ENCODE measurements at places on chromosomes 3 and 15.

GRCh38 chr3:24828011-24828410 is 333.4 kb upstream of the THRB start:
- DNase-seq: no peak

- no peak for DNase-seq
Measured at GRCh38 chr15:78449220-78449999, 11.4 kb downstream of the IREB2 start.

GRCh38 chr3:148964809-148965208 is 26.5 kb upstream of the GYG1 start:
- DNase-seq: no peak

- no peak for DNase-seq
Measured at GRCh38 chr3:94362393-94362792, 299.5 kb downstream of the NSUN3 start.

DNA sequence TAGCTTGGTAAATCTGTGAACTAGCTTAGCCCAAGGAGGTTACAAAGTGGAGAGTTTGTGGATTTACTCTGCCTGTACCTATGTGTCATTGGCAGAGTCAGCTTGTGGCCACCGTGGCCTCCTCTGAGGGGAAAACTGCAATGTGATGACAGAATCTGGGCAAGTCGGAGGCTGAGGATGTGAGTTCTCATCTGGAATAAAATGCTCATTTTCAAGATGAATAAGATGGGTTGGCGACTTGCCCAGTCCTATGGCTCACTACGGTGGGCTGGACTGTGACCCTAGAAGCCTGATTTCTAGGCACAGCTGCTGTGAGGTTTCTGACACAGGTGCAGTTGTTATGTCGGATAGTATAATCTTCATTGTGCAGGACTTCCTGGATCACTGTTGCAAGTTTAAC is 83.7 kb downstream of the ETV5 start:
- DNase-seq: no peak
